ENCODE measurements at places on chromosomes 12 and 14. TPM values are rescaled to one million over a fixed set of nuclear protein-coding genes. Genes with fewer than 3 reads are reported as not detected.

DNA sequence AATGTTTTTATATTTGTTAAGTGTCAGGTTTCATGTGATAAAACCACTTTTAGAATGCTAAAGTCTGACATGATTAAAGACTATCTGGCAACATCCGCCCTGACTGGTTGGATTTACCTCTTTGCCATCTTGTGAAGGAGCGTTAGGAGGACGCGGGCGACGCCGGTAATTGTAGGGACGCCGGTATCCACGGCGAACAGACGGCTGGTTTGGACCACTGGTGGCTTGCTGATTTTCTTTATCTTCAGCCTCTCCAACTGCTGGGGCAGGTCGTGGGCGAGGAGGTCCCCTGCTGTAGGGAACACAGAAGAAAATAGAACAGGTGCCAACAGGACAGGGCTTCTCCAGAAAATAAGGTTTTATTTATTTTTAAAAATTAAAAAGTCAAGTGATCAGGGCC is 21.3 kb downstream of the YBX3 start:
- no peak overlapping the region for H3K27ac ChIP-seq
- peaks cover 1% of the 10 kb centered on the region for H3K4me1 ChIP-seq
- DNase-seq = no peak

DNA sequence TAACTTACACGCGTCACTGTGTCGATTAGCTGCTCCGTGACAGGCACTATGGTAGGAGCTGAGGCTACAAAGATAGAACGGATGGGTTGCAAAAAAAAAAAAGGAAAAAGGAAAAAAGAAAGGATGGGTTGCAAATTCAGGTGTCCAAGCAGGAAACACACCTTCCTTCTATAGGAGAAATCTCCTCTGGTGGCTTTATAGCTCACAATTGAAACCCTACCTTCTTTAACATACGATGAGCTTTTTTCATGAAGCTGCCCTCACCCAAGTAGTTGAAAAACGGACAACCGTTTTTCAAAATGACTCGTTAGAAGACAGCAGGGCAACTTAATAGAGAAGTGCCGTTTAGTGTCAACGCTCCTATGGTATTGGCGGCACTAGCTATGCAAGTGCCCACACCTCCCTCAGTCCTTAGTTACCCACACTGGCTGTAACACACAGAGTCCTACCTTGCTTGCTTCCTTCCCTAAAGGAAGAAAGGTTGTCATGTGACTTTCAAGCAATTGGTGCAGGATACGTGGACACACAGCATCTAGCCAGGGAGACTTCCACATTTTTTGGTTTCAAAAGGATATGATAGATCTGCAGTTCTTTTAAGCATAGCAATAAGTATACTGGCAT is 682 bp upstream of the TRIP11 start:
- H3K36me3 ChIP-seq = peaks cover 35% of the 10 kb centered on the region
- H3K4me1 ChIP-seq = peaks cover 24% of the 10 kb centered on the region
- peak; percentile 10 for DNase-seq
- peak overlapping the region; percentile 92 for H3K4me3 ChIP-seq
- H3K27me3 ChIP-seq = no peaks in the 10 kb centered on the region

GRCh38 chr14:105387530-105387922 is 10.8 kb upstream of the TEX22 start:
- no peak overlapping the region for H3K4me3 ChIP-seq
- H3K27ac ChIP-seq = no peak overlapping the region
- DNase-seq = no peak
- H3K27me3 ChIP-seq = no peaks in the 10 kb centered on the region
- H3K4me1 ChIP-seq = no peaks in the 10 kb centered on the region
- peaks cover 11% of the 10 kb centered on the region for H3K36me3 ChIP-seq

DNA sequence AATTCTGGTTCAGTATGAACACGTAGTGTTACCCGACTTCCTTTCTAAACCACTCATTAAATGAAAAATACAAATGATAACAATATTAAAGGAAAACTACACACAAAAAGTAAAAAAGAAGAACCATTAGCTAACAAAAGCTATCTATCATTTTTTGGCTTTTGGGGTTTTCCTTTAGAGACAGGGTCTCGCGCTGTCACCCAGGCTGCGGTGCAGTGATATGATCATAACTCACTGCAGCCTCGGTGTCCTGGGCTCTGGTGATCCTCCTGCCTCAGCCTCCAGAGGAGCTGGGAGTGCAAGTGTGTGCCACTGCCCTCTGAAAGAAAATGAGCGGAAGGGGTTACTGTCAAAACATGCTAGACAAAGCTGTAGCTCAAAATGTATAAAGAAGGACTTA is 238.2 kb upstream of the AVPR1A start:
- no peaks in the 10 kb centered on the region for H3K27me3 ChIP-seq
- H3K4me3 ChIP-seq = no peak overlapping the region
- H3K36me3 ChIP-seq = no peaks in the 10 kb centered on the region

GRCh38 chr14:84929086-84929485 is 600.9 kb upstream of the FLRT2 start:
- H3K27me3 ChIP-seq = no peaks in the 10 kb centered on the region
- H3K27ac ChIP-seq = no peak overlapping the region
- no peaks in the 10 kb centered on the region for H3K36me3 ChIP-seq

- peaks cover 78% of the 10 kb centered on the region for H3K36me3 ChIP-seq
- no peaks in the 10 kb centered on the region for H3K27me3 ChIP-seq
- H3K4me3 ChIP-seq = peak overlapping the region; percentile 85
- peak overlapping the region; percentile 96 for H3K27ac ChIP-seq
Observed at GRCh38 chr12:120199595-120200306, 1.2 kb downstream of the RPLP0 start.

DNA sequence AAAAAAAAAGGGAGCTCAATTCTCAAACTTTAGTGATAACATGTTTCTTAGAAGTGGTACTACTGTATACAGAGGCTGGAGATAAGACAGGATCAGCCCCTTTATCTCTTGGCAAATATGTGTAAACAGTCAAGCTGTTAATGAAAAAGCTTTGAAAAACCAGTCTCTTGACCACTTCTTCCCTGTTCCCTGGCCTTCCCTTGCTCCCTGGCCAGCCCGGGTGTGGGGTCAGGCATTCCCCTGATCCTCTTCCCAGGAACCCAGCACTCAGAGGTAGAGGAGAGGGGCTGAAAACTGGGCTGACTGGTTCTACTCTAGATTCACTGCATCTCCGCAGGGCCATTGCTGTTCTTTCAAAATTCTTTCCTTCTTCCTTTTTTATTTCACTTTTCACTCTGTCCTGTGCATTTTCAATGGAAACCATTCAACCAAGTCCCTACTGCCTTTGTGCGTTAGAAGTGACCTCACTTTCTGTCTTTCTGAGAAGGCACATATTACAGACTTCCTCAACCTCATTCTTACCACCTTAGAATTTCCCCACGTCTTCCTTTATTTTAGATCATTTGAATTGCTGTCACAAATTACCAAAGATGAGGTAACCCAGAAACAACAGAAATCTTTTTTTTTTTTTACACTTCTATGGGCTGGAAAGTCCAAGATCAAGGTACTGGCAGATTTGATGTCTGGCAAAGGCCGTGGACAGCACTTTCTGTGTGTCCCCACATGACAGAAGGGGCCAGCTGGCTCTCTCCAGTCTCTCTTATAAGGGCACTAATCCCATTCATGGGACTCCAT is 5.7 kb downstream of the GNG2 start:
- H3K4me3 ChIP-seq = no peak overlapping the region
- H3K36me3 ChIP-seq = no peaks in the 10 kb centered on the region
- H3K27ac ChIP-seq = no peak overlapping the region
- H3K27me3 ChIP-seq = no peaks in the 10 kb centered on the region

- H3K27me3 ChIP-seq = peaks cover 93% of the 10 kb centered on the region
- no peaks in the 10 kb centered on the region for H3K36me3 ChIP-seq
- H3K4me3 ChIP-seq = no peak overlapping the region
- no peak overlapping the region for H3K27ac ChIP-seq
- DNase-seq = no peak
- no peaks in the 10 kb centered on the region for H3K4me1 ChIP-seq
Observed at GRCh38 chr12:54689034-54689372, 40.8 kb upstream of the DCD start.

DNA sequence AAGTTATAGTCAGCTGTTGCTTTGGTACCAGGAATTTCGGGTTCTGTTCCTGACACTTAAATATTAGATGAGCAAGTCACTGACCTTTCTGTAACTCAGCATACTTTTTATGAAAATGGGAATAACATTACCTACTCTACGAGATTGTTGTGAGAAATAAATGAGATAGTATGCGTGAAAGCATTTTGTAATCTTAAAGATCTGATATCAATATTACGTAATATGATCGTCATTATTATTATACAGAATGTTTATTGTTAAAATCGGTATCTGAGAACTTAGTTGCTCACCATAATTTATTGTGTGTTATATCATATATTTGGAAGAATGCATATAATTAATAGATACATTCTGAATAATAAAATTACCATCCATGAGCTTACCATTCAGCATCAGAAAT is 6.1 kb upstream of the NECAP1 start:
- H3K27me3 ChIP-seq = no peaks in the 10 kb centered on the region
- no peak for DNase-seq
- H3K4me1 ChIP-seq = peaks cover 17% of the 10 kb centered on the region
- no peaks in the 10 kb centered on the region for H3K36me3 ChIP-seq
- H3K4me3 ChIP-seq = no peak overlapping the region

- no peaks in the 10 kb centered on the region for H3K36me3 ChIP-seq
- H3K4me1 ChIP-seq = no peaks in the 10 kb centered on the region
- no peaks in the 10 kb centered on the region for H3K27me3 ChIP-seq
- H3K27ac ChIP-seq = no peak overlapping the region
- H3K4me3 ChIP-seq = no peak overlapping the region
Observed at GRCh38 chr12:26705851-26706250, 127.1 kb downstream of the ITPR2 start.

DNA sequence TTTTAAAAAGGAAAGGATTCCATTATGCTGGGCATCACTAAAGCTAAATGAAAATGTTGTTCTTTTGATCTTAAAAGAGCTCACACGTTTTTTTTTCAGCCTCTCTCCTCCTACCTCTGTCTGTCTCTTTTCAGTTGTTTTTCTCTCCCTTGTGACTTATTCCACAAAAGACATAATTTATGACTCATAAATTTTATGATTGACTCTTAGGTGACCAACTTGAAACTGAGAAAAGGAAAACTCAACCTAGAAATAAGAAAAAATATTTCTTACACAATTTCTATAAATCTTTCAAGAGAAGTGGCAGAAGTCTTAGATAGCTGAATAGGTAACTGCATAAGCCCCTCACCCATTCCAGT is 227.7 kb upstream of the DDHD1 start:
- H3K27me3 ChIP-seq = no peaks in the 10 kb centered on the region
- no peaks in the 10 kb centered on the region for H3K4me1 ChIP-seq
- no peak overlapping the region for H3K27ac ChIP-seq
- DNase-seq = no peak
- H3K4me3 ChIP-seq = no peak overlapping the region

GRCh38 chr12:60112763-60113162 is 516.9 kb downstream of the SLC16A7 start:
- H3K4me3 ChIP-seq = no peak overlapping the region
- no peak for DNase-seq
- H3K36me3 ChIP-seq = no peaks in the 10 kb centered on the region
- H3K27ac ChIP-seq = no peak overlapping the region
- no peaks in the 10 kb centered on the region for H3K4me1 ChIP-seq

GRCh38 chr14:96103560-96104460 is 64.6 kb downstream of the C14orf132 start:
- DNase-seq = no peak
- no peak overlapping the region for H3K27ac ChIP-seq
- H3K4me1 ChIP-seq = peaks cover 8% of the 10 kb centered on the region
- no peaks in the 10 kb centered on the region for H3K36me3 ChIP-seq
- no peak overlapping the region for H3K4me3 ChIP-seq

RND1 gene
- total RNA-seq = 7.4 TPM

DIO2 gene
- 0.38 TPM for total RNA-seq

EPYC gene
- total RNA-seq = not detected

CCDC177 gene
- total RNA-seq = not detected

CLEC1A gene
- not detected for total RNA-seq

FGF6 gene
- not detected for total RNA-seq

PLCZ1 gene
- total RNA-seq = not detected

RFX4 gene
- total RNA-seq = 0.27 TPM

KIF5A gene
- total RNA-seq = 0.10 TPM

Measured in Calu3 (cell line).